ENCODE measurements at places on chromosomes 2 and 18. TPM values are rescaled to one million over a fixed set of nuclear protein-coding genes. Genes with fewer than 3 reads are reported as not detected.

GRCh38 chr2:52220393-52220792, 1188.5 kb upstream of the NRXN1 start:
- no peak for ATAC-seq

GRCh38 chr18:23743733-23744333, 54.6 kb downstream of the LAMA3 start:
- ATAC-seq, result no peak

DNA sequence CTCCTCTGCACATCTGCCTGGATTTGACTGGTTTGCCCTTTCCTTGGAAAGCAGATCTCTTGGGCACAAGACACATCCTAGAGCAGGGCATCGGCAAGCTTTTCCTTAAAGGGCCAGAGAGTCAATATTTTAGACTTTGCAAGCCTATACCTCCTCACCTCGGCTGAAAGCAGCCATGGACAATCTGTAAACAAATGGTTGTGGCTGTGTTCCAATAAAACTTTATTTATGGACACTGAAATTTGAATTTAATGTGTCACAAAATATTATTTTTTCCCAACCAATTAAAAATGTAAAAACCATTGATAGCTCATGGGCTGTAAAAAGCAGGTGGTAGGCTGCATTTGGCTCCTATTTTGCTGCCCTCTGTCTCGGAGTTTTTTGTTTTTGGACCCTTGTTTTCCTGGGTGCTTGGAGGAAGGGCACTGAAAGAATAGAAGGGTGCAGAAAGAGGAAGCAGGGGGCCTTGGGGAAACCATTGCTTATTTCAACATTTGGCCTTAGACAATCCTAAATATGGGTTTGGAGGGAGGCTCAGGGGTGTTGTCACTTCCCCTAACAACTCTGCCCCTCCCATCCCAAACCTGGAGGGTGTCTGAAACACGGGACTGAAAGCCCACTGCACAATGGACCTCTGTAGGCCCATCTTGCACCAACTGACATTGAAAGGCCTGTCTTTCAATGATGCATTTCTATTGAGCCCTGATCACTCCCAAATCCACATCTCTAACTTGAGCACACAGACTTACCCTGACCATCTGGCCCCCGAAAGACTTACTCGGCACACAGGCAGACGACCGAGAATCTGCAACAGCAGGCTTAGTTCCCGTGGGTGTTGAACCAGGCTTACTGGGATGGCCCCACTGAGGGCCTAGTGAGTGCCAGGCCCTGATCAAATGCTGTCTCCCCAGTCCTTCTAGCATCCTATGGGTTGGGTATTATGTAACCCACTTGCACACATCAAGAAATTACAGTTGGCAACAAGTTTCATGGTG, 7.1 kb upstream of the ZFP36L2 start:
- no peak for ATAC-seq

GRCh38 chr2:92073036-92073814, 2798.0 kb upstream of the TEKT4 start:
- ATAC-seq, result no peak

DNA sequence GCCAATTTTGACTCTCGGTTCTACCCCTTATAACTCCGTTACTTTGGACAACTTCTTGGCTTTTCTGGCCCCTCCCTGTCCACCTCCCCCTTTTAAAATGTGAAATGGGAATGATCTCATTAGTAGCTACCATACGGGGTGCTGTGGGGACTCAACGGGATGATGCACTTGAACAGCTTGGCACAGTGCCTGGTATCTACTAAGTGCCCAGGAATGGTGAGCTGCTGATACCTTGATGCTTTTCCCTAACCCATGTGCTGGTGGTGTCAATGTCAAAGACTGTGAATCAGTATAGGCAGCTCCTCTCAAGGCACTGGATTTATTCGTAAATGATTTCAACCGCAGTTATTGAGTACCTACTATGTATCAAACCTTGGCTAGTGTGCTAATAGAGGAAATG, 204.2 kb downstream of the LOXHD1 start:
- ATAC-seq, result no peak

PAIP2B gene
- total RNA-seq, result 9.8 TPM

DNA sequence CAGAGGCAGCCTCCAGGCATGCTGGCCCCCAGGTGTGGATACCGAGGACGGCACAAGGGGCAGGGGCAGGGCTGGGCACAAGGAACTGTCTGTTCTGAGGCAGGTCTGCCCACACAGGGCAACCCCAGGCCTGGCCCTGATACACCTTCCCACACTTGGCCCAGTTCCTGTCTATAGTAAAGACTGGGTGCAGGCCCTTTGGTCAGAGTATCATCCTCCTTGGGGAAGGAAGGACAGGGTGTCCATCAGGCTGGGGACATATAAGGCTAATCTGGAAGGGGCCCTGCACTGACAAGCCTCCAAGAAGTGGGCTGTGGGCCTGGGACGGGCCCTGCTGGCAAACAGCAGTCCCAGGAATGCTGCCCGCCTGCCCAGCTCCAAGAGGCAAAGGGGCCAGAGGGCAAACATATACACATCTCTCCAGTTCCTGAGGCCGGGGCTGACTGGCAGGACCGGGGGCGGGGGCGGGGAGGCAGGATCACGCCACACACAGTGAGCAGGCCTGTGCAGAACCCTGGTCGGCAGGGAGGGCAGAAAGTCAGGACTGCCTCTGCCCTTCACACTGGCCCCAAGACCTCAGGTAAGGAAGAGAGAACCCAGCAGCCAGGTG, 18.9 kb downstream of the SDC1 start:
- peak; percentile 17 for ATAC-seq

BCL11A gene
- 43.0 TPM for total RNA-seq
